ENCODE measurements at places on chromosomes 2 and 18.
A peak's percentile ranks its signal among the peaks of the same experiment; 100 is the strongest.

DNA sequence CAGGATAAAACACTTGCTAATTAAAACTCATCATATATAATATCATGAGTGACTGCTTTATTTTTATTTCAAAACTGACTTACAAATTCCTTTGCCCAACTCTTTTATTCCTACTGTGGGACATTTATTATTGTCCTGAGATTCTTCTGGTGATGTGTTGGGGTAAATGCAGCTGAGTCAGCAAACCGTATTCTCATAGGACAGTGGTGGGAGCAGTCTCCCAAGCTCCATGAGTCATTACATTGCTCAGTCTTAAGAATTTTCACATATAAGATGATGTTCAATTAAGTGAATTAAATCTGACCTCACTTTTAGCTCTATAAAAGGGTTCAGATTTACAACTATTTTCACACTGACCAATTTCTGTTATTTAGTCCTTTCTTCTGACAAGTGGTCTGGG, 1530.7 kb downstream of the LRP1B start:
- DNase-seq, result no peak

- DNase-seq, result no peak
These were observed 65.1 kb downstream of the ADD2 start for GRCh38 chr2:70702711-70703395.

DNA sequence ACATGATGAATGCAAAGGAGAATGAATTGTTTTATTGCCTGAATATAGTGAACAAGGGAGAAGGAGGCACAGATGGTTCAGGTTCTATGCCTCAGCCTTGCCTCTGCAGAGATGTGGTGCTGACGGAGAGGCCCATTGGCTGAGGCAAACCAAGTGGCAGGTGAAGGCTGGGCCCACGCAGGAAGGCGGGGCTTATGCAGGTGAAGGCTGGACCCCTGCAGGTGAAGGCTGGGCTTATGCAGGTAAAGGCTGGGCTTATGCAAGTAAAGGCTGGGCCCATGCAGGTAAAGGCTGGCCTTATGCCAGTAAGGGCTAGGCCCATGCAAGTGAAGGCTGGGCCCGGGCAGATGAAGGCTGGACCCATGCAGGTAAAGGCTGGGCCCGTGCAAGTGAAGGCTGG, 414.7 kb downstream of the LRATD1 start:
- no peak for DNase-seq

- DNase-seq, result peak; percentile 53
These were observed 1.5 kb downstream of the CREB1 start for GRCh38 chr2:207531032-207531952.

GRCh38 chr18:10660179-10660884, 134.5 kb downstream of the NAPG start:
- DNase-seq, result no peak

- no peak for DNase-seq
These were observed 177.8 kb upstream of the SCN7A start for GRCh38 chr2:166671801-166672200.

DNA sequence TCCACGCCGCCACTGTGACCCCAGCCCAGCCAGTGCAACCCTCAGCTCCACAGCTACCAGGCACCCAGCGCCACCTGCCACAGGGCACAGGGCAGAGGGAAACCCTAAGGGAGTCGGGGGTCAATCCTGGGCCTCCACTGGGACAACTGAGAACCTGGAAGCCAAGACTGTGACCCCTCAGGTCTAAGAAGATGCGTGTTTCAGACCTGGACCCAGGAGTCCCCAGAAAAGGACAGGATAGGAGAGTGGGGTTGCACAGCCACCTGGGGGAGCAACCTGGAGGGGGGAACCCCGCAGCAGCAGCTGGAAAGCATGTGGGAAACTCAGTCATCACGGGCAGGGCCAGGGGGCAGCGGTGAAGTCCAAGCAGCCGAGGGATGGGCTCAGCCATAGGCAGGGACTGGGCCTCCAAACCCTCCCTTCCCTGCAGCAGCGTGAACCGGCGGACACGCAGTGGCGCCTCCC, 4.1 kb downstream of the ESPNL start:
- DNase-seq, result no peak

Measured in CD4-positive, alpha-beta T cell treated with Interleukin-21 for 1 hour (primary cell).